ENCODE measurements at places on chromosomes 5 and 9. TPM values are rescaled to one million over a fixed set of nuclear protein-coding genes. Genes with fewer than 3 reads are reported as not detected.
A peak's percentile ranks its signal among the peaks of the same experiment; 100 is the strongest.

CEL gene
- total RNA-seq: 0.87 TPM

DPYSL3 gene
- 60.4 TPM for total RNA-seq

SV2C gene
- total RNA-seq: not detected

FABP6 gene
- not detected for total RNA-seq

PRRC2B gene
- total RNA-seq: 235 TPM

CYLC2 gene
- total RNA-seq: not detected

LCP2 gene
- total RNA-seq: not detected

ARID3C gene
- total RNA-seq: not detected

HEMGN gene
- not detected for total RNA-seq

SHOC1 gene
- not detected for total RNA-seq

NSG2 gene
- not detected for total RNA-seq

GRCh38 chr5:35470866-35471265 lies 146.8 kb upstream of the SPEF2 start:
- peaks cover 7% of the 10 kb centered on the region for H3K4me1 ChIP-seq
- no peaks in the 10 kb centered on the region for H3K27me3 ChIP-seq
- DNase-seq: no peak
- no peak overlapping the region for H3K27ac ChIP-seq

GRCh38 chr9:135757356-135757755 lies 55.4 kb downstream of the KCNT1 start:
- H3K36me3 ChIP-seq: no peaks in the 10 kb centered on the region
- H3K27me3 ChIP-seq: peaks cover 4% of the 10 kb centered on the region
- no peaks in the 10 kb centered on the region for H3K4me1 ChIP-seq
- H3K4me3 ChIP-seq: no peak overlapping the region
- H3K27ac ChIP-seq: peak overlapping the region; percentile 49
- no peak for DNase-seq

DNA sequence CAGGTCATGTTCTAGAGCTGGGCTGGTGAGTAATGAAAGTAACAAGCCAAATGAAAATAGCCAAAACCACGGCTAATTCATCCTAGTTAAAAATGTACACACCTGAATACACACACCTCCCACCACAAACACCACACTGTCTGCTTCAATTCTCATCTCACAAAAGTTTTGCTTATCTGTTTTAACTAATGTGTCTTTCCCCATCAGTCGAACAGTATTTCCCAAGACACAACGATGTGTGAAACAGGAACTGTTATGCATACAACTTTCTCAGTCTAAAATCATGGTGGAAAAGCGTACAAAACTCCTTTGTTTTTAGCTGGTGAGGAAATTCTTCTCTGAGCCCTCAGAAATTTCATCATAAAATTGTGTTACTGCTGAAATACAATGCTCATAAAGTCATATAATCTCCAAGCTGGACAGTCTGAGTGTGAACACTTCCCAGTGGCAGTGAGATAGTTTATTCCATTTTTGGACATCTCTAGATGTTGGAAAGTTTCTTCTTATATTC lies 242.4 kb downstream of the EFNA5 start:
- peaks cover 62% of the 10 kb centered on the region for H3K4me1 ChIP-seq
- H3K36me3 ChIP-seq: no peaks in the 10 kb centered on the region
- no peak overlapping the region for H3K4me3 ChIP-seq
- H3K27ac ChIP-seq: peak overlapping the region; percentile 45
- no peaks in the 10 kb centered on the region for H3K27me3 ChIP-seq

GRCh38 chr9:121625590-121625989 lies 25.8 kb upstream of the DAB2IP start:
- no peak overlapping the region for H3K27ac ChIP-seq
- no peaks in the 10 kb centered on the region for H3K27me3 ChIP-seq
- peaks cover 3% of the 10 kb centered on the region for H3K36me3 ChIP-seq
- no peak overlapping the region for H3K4me3 ChIP-seq
- peaks cover 10% of the 10 kb centered on the region for H3K4me1 ChIP-seq

GRCh38 chr5:178625679-178626483 lies 969 bp downstream of the CLK4 start:
- peaks cover 7% of the 10 kb centered on the region for H3K36me3 ChIP-seq
- peak overlapping the region; percentile 98 for H3K4me3 ChIP-seq
- no peaks in the 10 kb centered on the region for H3K27me3 ChIP-seq
- H3K4me1 ChIP-seq: peaks cover 33% of the 10 kb centered on the region
- H3K27ac ChIP-seq: peak overlapping the region; percentile 99

GRCh38 chr9:22383718-22384117 lies 62.9 kb upstream of the DMRTA1 start:
- peaks cover 19% of the 10 kb centered on the region for H3K4me1 ChIP-seq
- no peak overlapping the region for H3K4me3 ChIP-seq
- no peaks in the 10 kb centered on the region for H3K36me3 ChIP-seq
- no peaks in the 10 kb centered on the region for H3K27me3 ChIP-seq

- H3K36me3 ChIP-seq: no peaks in the 10 kb centered on the region
- DNase-seq: no peak
- H3K27ac ChIP-seq: no peak overlapping the region
- H3K27me3 ChIP-seq: peaks cover 60% of the 10 kb centered on the region
- H3K4me1 ChIP-seq: no peaks in the 10 kb centered on the region
- H3K4me3 ChIP-seq: no peak overlapping the region
Measured at GRCh38 chr5:1851290-1851934, 31.3 kb downstream of the IRX4 start.

DNA sequence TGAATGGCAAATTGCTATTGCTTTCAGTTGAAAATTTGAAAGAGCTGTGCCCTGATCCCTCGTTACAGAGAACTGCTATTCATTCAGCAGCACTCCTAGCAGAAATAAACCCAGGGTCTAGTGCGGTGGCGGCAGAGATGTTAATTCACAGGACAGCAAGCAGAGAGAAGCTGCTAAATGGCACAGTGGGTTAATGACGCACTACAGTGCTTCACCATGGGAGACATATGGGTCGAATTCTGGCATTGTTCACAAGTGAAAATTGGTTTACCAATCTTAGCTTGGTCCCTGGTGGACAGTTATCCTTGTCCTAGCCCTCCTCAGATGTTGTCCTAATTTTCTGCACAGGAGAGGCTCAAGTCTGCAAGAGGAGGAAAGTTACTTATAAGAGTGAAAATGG lies 807.4 kb downstream of the TLE1 start:
- no peak overlapping the region for H3K27ac ChIP-seq
- no peak for DNase-seq
- peaks cover 4% of the 10 kb centered on the region for H3K4me1 ChIP-seq
- H3K36me3 ChIP-seq: no peaks in the 10 kb centered on the region
- H3K27me3 ChIP-seq: no peaks in the 10 kb centered on the region
- H3K4me3 ChIP-seq: no peak overlapping the region

DNA sequence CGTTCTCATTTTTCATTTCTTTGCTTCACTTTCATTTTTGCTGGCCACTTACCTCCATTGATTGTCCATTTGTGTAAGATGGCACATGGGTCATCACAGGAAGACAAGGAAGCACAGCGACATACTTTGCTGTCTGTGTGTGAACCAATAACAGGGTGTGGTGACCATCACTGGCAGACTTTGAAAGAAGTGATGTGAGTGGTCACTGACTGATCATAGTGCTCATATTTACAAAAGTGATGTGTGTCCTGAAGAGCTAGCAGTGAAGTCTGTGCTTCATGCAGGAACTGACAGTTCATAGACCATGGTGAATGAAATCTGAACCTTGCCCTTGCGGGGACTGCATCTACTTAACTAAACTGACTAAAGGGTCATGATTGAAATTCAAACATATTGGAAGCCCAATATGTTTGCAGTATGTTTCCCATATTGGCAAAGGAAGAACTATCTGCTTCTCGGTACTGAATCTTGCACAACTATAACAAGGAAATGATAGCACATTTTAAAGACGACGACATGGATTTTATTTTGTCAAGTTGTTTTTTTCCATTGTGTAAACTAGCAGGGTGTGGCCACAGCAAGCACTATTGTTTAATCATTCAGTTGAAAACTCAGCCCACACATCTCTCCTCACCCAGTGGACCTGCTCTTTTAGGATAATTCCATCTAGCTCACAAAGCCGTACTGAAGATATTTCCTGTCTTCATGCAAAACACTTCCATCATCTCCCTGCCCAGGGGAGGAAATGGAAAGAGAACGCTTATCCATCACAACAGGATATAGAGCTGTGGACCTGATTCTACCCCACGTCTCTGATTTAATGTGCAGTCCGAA lies 232.0 kb upstream of the ANKRD55 start:
- no peak overlapping the region for H3K4me3 ChIP-seq
- no peak overlapping the region for H3K27ac ChIP-seq
- peaks cover 27% of the 10 kb centered on the region for H3K4me1 ChIP-seq
- H3K27me3 ChIP-seq: no peaks in the 10 kb centered on the region
- DNase-seq: no peak

DNA sequence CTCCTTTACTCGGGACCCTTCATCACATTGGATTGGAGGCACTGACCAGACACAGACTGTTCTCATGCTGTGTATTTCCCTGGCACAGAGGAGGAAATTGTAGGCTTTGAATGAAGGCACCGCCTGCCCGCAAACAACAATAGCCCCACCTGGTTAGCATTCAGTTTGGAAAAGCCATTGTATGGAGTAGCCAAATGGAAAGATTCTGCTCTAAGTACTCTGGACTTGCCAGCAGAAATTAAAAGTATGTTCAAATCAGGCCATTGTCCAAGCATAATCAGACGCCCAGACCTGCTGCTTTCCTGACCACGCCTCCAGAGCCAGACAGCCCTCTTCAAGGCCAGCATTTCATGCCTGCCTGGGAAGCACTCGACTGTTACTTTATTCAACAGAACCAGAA lies 8.0 kb upstream of the SEMA4D start:
- no peaks in the 10 kb centered on the region for H3K36me3 ChIP-seq
- no peak overlapping the region for H3K27ac ChIP-seq
- no peak for DNase-seq
- H3K4me1 ChIP-seq: no peaks in the 10 kb centered on the region
- H3K27me3 ChIP-seq: peaks cover 33% of the 10 kb centered on the region
- no peak overlapping the region for H3K4me3 ChIP-seq

- H3K4me3 ChIP-seq: no peak overlapping the region
- peaks cover 87% of the 10 kb centered on the region for H3K27me3 ChIP-seq
- H3K27ac ChIP-seq: no peak overlapping the region
- H3K36me3 ChIP-seq: peaks cover 2% of the 10 kb centered on the region
Measured at GRCh38 chr5:135051872-135052271, 17.8 kb upstream of the PITX1 start.

- H3K4me3 ChIP-seq: no peak overlapping the region
- H3K27ac ChIP-seq: no peak overlapping the region
- peaks cover 17% of the 10 kb centered on the region for H3K36me3 ChIP-seq
- H3K27me3 ChIP-seq: no peaks in the 10 kb centered on the region
- DNase-seq: peak; percentile 59
Measured at GRCh38 chr9:130639866-130640555, 24.4 kb upstream of the PRDM12 start.

GRCh38 chr5:105430516-105430915 lies 1867.9 kb upstream of the NUDT12 start:
- peaks cover 4% of the 10 kb centered on the region for H3K4me1 ChIP-seq
- DNase-seq: no peak
- no peak overlapping the region for H3K27ac ChIP-seq
- H3K4me3 ChIP-seq: no peak overlapping the region

- H3K4me3 ChIP-seq: no peak overlapping the region
- H3K27me3 ChIP-seq: no peaks in the 10 kb centered on the region
- DNase-seq: no peak
- peaks cover 12% of the 10 kb centered on the region for H3K36me3 ChIP-seq
- H3K27ac ChIP-seq: no peak overlapping the region
Measured at GRCh38 chr9:79652598-79652997, 80.8 kb downstream of the TLE4 start.

DNA sequence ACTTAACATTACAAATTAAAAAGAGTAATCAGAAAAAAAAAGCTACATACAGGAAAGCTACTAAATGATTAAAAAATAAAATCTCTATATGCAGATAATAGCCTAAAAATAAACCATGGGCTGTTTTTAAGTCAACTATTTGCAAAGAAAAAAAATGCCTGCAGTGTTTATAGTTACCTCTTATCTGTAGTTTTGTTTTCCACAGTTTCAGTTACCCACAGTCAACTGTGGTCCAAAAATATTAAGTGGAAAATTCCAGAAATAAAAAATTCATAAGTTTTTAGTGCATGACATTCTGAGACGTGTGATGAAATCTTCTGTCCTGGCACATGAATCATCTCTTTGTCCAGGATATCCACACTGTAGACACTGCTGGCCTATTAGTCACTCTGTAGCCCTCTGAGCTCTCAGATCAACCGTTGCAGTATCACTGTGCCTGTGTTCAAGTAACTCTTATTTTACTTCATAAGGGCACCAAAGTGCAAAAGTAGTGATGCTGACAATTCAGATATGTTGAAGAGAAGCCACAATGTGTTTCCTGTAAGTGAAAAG lies 59.2 kb downstream of the PRELID2 start:
- H3K36me3 ChIP-seq: peaks cover 5% of the 10 kb centered on the region
- H3K4me1 ChIP-seq: peaks cover 30% of the 10 kb centered on the region
- no peak for DNase-seq
- H3K4me3 ChIP-seq: no peak overlapping the region
- H3K27me3 ChIP-seq: no peaks in the 10 kb centered on the region

- no peak overlapping the region for H3K27ac ChIP-seq
- DNase-seq: no peak
- no peaks in the 10 kb centered on the region for H3K27me3 ChIP-seq
Measured at GRCh38 chr5:33675958-33676464, 215.8 kb downstream of the ADAMTS12 start.

DNA sequence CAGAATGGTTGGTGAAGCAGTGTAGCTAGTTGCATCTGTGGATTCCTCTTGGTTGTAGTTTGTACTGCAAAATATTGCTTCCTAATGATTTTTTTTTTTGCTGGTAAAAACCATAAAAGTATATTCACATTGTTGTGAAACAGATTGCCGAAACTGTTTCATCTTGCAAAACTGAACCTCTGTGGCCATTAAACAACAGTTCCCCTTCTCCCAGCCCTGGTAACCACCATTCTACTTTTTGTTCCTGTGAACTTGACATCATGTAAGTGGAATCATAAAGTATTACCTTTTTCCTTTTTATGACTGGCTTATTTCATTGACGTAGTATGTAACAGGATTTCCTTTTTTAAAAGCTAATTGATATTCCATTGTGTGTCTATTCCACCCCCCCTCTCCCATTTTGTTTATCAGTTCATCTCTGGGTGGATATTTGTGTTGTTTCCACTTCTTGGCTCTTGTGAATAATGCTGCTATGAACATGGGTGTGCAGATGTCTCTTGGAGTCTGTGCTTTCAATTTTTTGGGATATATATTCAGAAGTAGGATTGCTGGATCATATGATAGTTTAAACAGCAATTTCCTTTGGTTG lies 11.8 kb downstream of the SUB1 start:
- peaks cover 46% of the 10 kb centered on the region for H3K36me3 ChIP-seq
- H3K4me1 ChIP-seq: peaks cover 55% of the 10 kb centered on the region
- H3K4me3 ChIP-seq: no peak overlapping the region

DNA sequence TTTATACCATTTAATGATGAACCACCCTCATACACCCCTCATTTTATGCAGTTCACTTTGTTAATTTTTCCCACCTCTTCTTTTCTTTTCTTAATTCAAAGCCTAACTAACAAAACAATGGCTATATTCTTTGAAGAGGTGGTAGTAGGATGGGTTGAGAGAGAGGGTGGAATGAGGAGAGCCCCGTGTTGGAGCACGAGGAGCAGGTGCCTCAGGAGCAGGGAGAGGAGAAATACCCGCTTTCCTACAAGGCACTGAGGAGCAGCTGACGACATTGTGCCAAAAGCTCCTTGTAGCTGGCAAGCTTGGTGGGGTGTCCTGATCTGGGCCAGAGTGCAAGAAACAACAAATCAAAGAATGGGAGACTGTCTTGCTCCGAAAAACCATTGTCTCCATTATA lies 129.6 kb downstream of the HTR4 start:
- peaks cover 2% of the 10 kb centered on the region for H3K36me3 ChIP-seq
- no peak overlapping the region for H3K4me3 ChIP-seq
- no peak for DNase-seq
- no peaks in the 10 kb centered on the region for H3K4me1 ChIP-seq
- H3K27ac ChIP-seq: no peak overlapping the region

Data from chondrocyte (in vitro differentiated cells).